ENCODE measurements at places on chromosomes 5 and 9. TPM values are rescaled to one million over a fixed set of nuclear protein-coding genes. Genes with fewer than 3 reads are reported as not detected.

- DNase-seq, result no peak
These were observed 33.0 kb downstream of the FKBP15 start for GRCh38 chr9:113187929-113188595.

GRCh38 chr9:35658137-35658967 lies at the start of gene CCDC107:
Gene CCDC107 (plus strand): TSS chr9:35658292. CDS start chr9:35658380, 88 bp downstream.
- peak; percentile 84 for DNase-seq

DNA sequence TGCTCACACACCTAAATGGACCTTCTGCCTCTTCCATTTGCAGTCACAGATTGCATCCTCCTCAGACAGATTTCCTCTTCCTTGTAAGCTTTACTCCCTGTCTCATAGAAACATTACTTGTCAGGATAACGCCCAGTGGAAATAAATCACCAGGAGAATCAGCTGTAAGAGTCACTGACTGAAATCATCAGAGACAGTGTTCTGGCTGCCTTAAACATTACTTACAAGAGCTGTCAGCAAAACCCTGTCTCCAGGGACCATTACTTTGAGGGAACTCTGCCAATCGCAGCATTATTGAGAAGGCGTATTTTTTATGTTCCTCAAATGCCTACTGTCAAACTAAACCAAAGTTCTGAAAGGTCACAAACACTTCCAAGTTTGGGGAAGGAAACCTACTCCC lies 5.9 kb downstream of the DPYSL3 start:
- no peak for DNase-seq

PCDHGA9 gene
- total RNA-seq, result 0.08 TPM

GRCh38 chr5:57676222-57677098 lies 193.8 kb upstream of the ACTBL2 start:
- no peak for DNase-seq

SURF1 gene
- total RNA-seq, result 37.4 TPM

PCDHB6 gene
- not detected for total RNA-seq

DNA sequence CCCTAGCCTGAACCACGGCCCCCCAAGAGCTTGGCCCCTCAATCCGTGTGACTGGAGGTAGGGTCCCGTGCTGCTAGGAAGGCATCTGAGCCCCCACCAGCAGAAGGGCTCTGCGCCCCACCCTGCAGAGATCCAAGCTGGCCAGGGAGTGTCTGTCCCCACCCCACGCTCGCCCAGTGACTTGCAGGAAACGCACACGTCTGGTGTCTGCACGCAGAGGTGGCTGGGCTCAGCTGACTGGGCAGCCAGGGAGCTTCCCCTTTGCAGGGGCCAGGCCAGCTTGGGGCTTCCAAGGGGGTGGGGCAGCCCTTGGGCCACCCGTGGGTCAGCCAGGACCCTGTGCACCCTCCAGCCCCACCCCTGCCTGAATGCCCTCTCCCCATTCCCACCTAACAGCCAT lies 24.3 kb downstream of the NOTCH1 start:
- DNase-seq, result no peak

GRXCR2 gene
- not detected for total RNA-seq

DNA sequence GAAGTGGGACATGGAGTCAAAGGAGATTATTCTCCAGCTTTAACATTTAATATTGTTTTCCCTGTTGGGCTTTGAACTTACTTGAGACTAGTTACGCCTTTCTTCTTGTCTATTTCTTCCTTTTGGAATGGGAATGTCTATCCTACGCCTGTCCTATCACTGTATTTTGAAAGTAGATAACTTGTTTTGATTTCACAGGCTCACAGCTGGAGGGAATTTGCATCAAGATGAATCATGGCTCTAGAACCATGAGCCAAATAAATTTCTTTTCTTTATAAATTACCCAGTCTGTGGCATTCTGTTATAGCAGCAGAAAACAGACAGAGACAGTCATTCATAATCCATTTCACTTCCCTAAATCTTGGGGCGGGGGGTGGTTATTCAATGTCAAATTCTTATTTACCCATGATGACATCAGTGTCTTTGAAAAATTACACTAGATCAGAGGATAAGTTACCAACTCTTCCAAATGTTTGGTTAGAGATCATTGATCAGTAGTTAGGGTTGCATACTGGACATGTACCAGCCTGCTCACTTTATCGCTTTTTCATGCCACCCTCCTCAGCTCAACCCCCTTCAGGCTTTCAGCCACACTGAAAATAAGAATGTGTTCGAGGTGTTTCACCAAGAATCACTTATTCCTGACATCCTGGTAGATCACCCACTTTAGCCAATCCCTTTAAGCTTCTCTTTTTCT lies 419.6 kb upstream of the PIK3R1 start:
- no peak for DNase-seq

DNA sequence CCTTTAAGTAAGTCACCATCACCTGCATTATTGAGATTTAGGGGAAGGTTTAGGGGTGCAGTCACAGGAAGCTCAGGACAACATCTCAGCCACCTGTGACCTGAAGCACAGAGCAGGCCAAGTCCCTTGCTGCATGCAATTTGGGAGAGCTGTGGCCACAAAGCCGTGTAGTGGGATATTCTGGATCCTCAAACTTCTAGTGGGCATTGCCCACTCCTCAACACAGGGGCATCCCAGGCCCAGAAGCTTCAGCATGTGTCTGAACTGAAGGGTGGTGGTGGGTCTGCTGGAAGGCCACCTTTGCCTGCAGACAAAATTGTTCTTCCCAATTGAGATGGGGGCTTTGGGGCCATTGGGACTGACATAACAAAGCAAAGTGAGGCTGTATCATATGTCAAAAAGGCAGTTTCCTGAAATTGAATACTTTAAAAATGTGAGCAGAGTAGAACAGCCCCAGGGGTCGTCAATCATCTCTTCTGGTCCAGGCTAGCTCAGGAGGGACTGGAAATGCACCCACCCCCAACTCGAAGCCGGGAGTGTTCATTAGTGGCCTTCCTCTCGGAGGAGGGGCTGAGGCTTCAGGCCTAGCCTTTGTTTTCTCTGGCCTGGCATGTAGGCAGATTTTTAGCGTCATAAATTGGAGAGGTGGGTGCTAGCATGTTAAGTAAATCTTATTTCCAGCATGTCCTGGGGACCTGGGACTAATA lies 2.8 kb upstream of the GADD45G start:
- no peak for DNase-seq

- DNase-seq, result no peak
These were observed 10.6 kb upstream of the HMCN2 start for GRCh38 chr9:130254747-130255630.

GRCh38 chr5:52132053-52132452 lies 655.7 kb upstream of the ITGA1 start:
- no peak for DNase-seq

DNA sequence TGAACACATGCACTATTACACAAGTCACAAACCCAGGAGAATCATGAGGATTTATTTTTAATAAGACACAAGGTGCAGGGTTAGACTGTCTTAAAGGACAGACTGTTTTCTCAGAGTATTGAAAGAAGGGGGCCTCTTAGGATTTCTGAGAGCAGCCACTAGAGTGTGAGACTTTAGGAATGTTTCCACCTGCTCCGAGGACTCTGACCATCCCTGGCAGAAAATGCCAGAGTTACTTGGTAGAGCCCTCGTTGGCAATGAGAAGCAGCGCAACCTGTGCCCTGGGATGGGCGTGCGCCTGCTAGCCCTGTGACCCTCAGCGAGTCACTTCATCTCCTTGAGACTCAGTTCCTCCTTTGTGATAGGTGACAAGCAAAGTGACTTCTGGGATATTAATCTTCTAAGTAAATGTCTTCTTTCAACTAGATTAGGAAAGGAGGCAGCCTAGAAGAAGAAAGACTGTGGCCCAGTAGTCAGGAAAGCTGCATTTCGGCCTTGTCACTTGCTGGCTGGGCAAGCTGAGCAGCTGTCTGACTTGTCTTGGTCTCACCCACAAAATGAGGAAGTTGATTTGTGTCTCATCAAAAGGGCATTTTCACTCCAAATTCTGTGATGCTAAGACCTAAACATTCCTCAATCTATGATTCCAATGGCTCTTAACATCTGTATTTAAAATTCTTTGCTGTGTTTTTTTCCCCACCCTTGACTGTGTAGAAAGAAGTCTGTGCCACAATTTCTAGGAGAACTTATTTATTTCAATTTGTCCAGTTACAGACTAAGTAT lies 60.5 kb downstream of the PTCD2 start:
- no peak for DNase-seq

GRCh38 chr5:107578051-107578635 lies 92.6 kb downstream of the EFNA5 start:
- no peak for DNase-seq

GRCh38 chr9:123550012-123550411 lies 194.0 kb downstream of the CRB2 start:
- DNase-seq, result no peak

- DNase-seq, result no peak
These were observed 43.5 kb downstream of the NAA35 start for GRCh38 chr9:85984457-85984856.

DNA sequence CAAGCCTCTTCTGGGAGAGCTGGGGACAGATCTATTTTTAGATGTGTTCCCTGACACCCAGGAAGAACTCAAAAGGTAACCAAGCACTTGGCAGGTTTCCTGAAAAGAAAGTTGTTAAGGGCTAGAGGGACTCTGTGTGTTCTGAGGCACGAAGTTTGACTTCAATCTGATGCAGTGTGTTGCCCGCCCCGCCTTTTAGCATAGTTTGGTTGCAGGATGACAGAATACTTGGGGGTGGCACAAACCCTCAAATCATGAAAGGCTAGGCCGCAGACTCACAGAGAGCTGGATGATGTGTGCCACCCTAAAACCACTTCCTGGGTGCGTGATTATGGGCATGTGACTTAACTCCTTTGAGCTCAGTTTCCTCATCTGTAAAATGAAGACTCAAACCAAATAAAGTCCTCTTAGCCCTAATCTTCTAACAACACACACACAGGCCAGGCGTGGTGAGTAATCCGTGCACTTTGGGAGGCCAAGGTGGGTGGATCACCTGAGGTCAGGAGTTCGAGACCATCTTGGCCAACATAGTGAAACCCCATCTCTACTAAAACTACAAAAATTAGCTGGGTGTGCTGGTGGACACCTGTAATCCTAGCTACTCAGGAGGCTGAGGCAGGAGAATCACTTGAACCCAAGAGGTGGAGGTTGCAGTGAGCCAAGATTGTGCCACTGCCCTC lies 12.8 kb upstream of the NDFIP1 start:
- DNase-seq, result peak; percentile 91

DNA sequence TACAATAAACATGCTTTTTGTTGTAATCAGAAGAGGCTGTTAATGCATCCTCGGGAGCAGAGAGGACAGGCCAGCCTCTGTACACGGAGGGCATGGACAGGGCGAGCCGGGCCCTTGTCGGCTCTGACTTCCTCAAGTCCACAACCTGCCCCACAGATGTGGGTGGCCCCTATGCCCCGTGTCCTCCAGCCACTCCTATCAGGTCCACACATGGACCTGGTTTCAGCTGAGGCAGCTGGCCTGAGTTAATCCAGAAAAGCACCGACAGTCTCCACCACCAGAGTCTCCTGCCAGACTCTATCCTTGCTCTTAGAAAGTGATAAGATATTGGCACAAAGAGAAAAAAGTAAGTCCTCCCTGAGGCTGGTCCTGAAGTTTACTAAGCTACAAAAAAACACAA lies 52.4 kb upstream of the PHYKPL start:
- no peak for DNase-seq

AHRR gene
- total RNA-seq, result 56.1 TPM

DNA sequence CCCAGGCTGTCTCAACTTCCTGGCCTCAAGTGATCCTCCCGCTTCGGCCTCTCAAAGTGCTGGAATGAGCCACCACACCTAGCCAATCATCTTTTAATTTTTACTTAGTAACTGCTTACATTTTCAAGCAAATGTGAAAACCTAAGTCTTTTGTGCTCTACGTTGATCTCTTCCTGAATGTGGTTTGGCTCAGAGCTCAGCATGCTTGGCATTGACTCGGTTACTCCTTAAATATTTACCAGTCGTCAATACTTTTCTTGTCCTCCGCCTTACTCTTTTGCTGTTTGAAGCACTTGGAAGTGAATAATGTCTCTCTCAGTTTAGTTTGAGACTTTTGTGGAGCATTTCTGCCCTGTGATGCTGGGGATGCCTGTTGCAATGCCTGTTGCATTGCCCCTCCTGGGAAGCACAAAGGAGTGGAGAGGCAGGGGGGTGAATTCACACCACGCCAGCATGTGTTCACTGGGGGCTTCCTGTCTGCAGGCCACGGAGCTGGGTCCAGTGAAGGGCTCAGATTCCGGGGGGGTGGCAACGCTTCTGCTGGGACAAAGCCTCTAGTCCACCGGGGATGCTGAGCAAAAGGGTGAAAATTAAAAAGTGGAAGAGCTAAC lies 13.1 kb upstream of the TENT4A start:
- DNase-seq, result no peak

- no peak for DNase-seq
These were observed 299.9 kb upstream of the RFX3 start for GRCh38 chr9:3825721-3826120.

NTMT1 gene
- 39.2 TPM for total RNA-seq

GRCh38 chr9:100669968-100670367 lies 92.1 kb downstream of the CAVIN4 start:
- DNase-seq, result no peak

GRCh38 chr5:88683506-88684135 lies 199.4 kb downstream of the MEF2C start:
- DNase-seq, result no peak

GRCh38 chr5:101677961-101678360 lies 618.1 kb downstream of the SLCO4C1 start:
- no peak for DNase-seq

CTSV gene
- 0.31 TPM for total RNA-seq

DNA sequence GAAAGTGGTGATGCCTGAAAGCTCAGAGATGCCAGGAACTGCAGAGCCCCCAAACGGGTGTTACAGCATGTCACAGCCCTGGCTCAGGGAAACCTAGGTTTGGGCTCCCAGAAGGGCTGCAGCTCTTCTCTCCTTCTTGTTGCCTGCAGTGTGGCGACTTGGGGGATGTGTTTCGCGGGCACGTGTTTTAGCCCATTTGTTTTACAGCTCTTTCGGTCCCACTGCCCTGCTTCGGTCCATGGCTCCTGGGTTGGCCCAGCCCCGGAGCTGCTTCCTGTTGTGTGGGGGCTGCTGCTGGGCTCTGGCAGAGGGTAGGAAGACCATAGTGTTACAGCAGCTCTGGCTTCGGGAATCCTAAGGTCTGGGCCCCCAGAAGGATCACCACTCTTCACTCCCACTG lies 222.9 kb upstream of the RIOK2 start:
- no peak for DNase-seq

- no peak for DNase-seq
These were observed 14.5 kb upstream of the ANKRD55 start for GRCh38 chr5:56247592-56247991.

GRCh38 chr5:29697785-29698414 lies 1495.6 kb upstream of the CDH6 start:
- no peak for DNase-seq

- DNase-seq, result no peak
These were observed 328.8 kb upstream of the PIK3R1 start for GRCh38 chr5:67886761-67887160.

MYOZ3 gene
- total RNA-seq, result not detected

FCN1 gene
- not detected for total RNA-seq

DNA sequence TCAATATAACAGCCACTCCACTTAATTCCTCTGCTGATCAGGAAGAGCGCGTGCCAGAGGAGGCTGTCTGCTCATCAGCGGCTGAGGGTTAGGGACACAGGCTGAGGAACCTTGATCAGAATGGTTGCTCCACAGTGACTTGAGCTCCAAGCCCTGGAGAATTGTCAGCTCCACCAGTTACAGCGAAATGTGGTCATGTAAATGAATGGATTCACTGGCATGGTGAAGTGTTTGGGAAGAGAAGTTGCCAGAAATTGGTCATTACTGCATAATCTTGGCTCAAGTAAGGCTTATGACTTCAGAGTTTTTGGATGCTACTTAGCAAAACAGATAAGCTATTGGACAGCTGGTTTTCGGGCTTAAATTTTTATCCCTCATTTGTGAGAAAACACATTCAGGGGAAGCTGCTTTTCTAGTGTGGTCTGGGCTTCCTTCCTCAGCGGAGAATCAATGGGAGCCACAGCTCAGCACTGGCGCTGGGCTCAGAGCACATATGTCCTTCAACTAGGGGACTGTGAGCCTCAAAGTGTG lies 65.0 kb downstream of the PRRT1B start:
- DNase-seq, result no peak
